ENCODE measurements at places on chromosomes 1 and 21. TPM values are rescaled to one million over a fixed set of nuclear protein-coding genes. Genes with fewer than 3 reads are reported as not detected.

Gene FMOD
- polyA plus RNA-seq: 161 TPM

- DNase-seq: no peak
These were observed 21.0 kb upstream of the PIK3CD start for GRCh38 chr1:9630331-9631111.

DNA sequence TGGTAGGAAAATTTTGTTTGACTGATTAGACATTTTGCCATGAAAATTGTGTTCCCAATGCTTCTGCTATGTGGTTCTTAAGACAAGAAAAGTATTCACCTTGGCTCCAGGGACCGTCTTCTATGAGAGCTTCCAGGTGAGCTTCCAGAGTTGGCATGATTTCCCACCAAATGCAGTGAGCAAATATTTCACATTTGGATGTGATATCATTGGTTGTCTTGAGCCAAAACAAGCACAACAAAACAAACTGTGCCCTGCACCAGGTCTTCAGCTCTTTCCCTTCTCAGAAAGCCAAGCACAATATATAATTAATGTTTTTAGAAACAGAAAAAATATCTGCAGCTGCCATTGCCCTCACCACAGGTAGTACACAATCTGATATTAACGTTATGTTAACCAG lies 1009.0 kb downstream of the PLA2G4A start:
- DNase-seq: no peak

DNA sequence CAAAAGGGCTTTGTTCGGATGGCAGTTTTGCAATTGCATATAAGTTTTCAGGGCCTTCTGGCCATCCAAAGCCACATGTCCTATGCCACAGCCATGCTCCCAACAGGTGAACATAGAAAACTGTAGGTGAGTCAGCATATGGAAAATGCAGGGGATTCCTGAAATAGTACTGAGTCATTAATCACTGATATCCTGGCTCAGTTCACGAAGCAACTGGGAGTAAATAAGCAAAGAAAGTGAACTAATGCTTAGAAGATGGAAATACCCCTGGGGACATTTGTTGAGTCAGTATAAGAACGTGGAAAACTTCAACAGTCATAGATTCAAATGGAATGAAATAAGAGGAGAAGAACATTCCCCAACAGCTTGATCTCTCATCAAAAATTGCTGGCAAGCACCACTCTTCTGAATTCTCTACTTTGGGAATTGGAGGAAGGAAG lies 148.9 kb upstream of the RUNX1 start:
- DNase-seq: peak; percentile 39

Data from hepatocyte (in vitro differentiated cells).